ENCODE measurements at places on chromosomes 16 and 17.

- no peak for DNase-seq
Observed at GRCh38 chr16:49932946-49933345, 77.0 kb upstream of the ZNF423 start.

DNA sequence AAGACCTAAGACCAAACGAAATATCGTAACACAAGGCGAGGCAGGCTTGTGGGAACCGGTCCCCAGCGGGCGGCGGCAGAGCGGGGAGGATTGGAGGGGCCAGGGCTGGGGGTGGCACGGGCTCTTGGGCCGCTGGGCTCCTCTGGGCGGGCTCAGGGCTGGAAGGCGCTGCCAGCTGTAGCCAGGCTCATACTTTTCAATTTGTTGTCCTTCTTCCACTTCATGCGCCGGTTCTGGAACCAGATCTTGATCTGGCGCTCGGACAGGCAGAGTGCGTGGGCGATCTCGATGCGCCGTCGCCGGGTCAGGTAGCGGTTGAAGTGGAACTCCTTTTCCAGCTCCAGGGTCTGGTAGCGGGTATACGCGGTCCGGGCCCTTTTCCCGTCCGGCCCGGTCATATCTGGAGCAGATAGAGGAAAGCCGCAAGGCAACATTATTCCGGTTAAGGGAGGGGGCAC, 1.5 kb downstream of the HOXB5 start:
- DNase-seq: no peak

DNA sequence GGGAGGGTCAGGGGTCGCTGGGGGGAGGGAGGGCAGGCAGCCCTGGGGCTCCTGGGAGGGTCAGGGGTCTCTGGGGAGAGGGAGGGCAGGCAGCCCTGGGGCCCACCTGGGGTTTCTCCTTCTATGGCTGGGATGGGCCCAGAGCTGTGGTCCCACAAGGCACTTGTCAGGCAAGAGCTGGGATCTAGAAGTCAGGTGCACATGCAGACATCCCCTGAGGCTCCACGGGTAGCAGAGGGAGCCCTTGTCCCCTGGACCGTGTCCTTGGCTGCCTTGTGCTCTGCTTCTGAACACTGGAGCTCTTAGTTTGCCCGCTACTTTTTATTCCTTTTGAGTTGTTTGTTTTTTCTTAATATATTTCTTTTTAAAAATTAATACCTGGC, 1.8 kb downstream of the TUBB3 start:
- no peak for DNase-seq

GRCh38 chr17:2244545-2245525, 58.8 kb downstream of the SMG6 start:
- no peak for DNase-seq

GRCh38 chr16:24822542-24822941, 23.2 kb upstream of the SLC5A11 start:
- no peak for DNase-seq

- no peak for DNase-seq
Observed at GRCh38 chr16:159136-159849, 6.5 kb upstream of the HBM start.

DNA sequence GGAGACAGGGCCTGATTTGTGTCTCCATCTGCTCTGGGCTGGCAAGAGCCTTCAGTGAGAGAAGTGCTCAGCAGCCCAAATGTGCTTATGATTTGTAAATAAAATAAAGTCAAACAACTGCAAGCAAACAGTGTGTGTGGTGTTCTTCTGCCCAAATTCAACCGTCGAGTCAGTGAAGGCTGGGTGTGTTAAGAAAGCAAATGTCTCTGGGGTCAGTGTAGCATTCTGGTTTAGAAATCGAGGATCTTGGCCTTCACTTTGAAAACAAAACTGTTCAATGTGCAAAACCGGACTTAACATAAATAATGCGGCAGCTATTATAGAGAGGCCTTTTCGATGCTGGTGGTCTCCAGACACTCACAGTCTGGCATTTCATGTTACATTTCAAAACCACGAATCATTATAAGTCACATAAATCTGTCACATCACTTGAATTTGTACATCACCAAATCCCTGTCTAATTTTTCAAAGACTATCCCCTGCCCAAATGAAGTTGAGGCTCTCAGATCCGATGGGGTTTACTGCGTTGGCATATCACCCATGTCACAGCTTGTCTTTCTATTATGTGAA, 158.6 kb upstream of the MYOCD start:
- no peak for DNase-seq

- no peak for DNase-seq
Observed at GRCh38 chr16:2738615-2739014, 13.8 kb upstream of the SRRM2 start.

DNA sequence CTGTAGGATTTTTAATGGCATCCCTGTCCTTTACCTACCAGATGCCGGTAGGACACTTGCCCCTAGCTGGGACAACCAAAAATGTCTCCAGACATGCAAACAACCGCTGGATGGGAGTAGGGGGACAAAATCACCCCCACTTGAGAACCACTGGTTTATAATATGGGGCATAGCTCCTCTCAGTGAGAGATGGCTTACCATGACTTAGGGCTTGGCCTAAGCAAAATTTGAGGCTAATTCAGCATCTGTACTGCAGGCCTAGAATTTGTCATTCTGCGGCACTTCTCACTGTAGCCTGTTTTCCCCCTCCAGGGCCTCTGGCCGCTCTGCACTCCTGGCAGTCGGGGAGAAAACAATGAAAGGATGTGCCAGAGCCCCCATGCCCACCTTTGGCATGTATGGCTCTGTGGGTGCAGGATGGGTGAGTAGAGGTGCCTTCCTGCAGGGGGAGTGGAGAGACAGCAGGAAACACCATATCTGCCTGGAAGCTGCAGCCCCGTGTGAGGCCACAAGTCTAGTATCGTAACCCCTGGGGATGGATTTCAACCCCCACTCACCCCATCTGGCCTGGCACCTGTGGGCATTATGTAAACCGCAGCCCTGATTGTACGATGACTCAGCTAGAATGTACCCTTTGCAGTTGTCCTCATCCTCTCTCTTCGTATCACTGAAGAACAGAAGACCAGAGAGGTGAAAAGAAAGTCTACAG, 268.1 kb downstream of the SOX9 start:
- no peak for DNase-seq

- no peak for DNase-seq
Observed at GRCh38 chr17:7915179-7915610, 894 bp downstream of the RNF227 start.

DNA sequence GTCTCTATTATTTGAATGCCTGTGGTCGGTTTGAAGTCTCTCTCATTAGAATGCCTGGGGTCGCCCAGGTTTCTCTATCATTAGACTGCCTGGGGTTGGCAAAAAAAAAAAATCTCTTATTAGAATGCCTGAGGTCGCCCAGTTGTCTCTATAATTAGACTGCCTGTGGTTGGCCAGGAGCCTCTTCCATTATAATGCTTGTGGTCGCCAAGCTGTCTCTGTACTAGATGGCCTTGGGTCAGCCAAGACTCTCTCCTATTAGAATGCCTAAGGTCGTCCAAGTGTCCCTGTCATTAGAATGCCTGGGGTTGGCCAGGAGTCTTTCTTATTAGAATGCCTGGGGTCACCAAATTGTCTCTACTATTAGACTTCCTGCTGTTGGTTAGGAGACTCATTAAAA, 2228.4 kb downstream of the TP53TG3F start:
- DNase-seq: no peak

GRCh38 chr17:60355663-60356594, 36.0 kb downstream of the USP32 start:
- DNase-seq: no peak

- DNase-seq: no peak
Observed at GRCh38 chr17:45262516-45263476, 902 bp upstream of the SPATA32 start.

GRCh38 chr17:51699303-51699702, 439.0 kb downstream of the UTP18 start:
- DNase-seq: no peak

GRCh38 chr16:2671741-2672140, 10.6 kb upstream of the KCTD5 start:
- no peak for DNase-seq

DNA sequence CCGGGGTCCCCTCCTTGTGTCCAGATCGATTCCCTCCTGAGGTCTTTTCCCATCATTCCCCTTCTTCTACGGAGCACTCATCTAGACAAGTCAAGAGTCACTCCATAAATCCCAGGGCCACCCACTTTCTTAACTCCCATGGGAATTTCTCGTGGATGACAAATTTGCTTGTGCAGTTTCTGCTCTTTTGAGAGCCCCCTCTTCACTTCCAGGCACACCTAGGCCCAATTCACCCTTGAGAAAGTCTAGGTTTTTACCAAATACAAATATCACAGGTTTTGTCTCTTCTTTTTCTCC, 522 bp upstream of the POLDIP2 start:
- no peak for DNase-seq

DNA sequence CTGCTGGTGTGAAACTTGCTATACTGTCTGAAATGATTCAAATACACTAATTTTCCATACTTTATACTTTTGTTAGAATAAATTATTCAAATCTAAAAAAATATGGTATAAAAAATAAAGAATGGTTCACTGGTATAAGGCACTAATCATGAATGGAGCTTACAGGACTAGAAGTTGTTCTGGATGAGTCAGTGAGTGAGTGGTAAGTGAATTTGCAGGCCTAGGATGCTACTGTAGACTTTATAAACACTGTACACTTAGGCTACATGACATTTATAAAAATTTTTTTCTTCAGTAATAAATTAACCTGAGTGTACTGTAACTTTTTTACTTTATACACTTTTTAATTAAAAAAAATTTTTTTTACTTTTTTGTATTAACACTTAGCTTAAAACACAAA, 95.5 kb downstream of the MAP2K4 start:
- DNase-seq: no peak

GRCh38 chr16:89324056-89325010, 106.8 kb downstream of the ZNF778 start:
- DNase-seq: no peak

DNA sequence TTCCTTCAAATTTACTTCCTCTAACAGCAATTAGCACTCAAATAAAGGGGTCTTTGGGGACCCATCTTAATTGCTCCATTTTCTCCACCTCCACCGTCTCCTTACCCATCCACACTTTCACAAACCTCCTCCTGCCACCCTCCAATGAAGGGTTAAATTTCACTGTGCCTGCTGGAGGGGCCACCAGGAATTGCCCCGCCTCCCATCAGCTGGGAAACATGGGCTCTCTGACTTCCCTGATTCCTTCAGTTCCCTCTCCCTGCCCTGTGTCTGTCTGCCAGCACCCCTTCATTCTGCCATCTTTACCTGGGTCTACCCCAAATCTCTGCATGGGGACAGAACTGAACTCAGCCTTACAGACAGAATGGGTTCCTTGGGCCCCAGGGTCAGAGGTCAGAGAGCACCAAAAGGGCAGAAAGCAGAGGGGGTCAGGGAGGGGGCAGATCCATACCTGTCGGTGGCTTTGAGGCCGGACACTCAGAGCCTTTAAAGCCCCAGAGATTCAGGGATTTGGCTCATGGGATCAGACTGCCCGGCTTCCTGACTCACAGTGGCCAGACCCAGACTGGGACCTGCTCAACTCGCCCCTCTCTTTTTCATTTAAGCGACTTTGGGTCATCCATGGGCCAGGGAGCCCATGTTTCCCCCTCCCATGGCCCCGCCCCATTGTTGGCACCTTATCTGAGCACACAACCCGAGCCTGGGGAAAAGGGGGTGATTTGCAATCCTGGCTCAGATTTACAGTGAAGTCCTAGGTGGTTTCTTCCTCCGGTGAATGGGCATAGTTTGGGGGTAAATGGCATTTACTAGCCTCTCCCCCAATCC, 17.6 kb upstream of the SP2 start:
- DNase-seq: no peak

- DNase-seq: no peak
Observed at GRCh38 chr17:42365136-42365535, 23.1 kb downstream of the STAT3 start.

DNA sequence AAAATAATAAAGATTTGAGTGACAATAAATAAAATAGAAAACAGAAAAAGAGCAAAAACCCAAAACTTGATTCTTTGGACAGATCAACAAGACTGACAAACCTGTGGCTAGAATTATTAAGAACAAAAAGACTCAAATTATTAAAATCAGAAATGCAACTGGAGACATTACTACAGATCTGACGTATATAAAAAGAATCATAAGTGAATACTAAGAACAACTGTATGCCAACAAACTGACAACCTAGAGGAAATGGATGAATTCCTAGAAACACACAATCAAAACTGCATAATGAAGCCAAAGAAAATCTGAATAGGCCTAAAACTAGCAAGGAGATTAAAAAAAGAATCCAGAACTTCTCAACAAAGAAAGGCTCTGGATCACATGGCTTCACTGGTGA, 47.4 kb downstream of the NETO2 start:
- no peak for DNase-seq

- DNase-seq: no peak
Observed at GRCh38 chr16:88436796-88437195, 16.3 kb upstream of the ZFPM1 start.

- no peak for DNase-seq
Observed at GRCh38 chr16:85176541-85177447, 64.5 kb upstream of the CIBAR2 start.

DNA sequence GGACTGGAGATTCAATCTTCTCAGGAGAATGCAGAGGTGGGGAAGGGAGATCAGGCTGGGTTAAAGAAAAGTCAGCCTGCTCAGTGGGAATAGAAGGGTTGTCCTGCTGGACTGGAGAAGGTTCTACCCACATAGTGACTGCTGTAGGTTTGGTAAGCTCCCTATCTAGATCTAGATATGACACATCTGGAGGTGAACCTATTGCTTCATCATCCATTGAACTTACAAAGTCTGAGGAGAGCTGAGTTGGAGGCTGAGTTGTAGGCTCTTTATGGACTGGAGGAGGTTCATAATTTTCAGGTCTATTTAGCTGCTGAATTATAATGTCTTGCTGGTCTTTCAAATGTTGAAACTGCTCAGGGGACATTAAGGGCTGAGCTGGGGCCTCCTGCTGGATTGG, 46.0 kb upstream of the NF1 start:
- no peak for DNase-seq

- no peak for DNase-seq
Observed at GRCh38 chr17:43609613-43610385, 51.9 kb downstream of the MEOX1 start.

GRCh38 chr16:8572919-8573724, 17.2 kb downstream of the TMEM114 start:
- DNase-seq: no peak

GRCh38 chr16:81335669-81336068, 20.9 kb downstream of the GAN start:
- no peak for DNase-seq

DNA sequence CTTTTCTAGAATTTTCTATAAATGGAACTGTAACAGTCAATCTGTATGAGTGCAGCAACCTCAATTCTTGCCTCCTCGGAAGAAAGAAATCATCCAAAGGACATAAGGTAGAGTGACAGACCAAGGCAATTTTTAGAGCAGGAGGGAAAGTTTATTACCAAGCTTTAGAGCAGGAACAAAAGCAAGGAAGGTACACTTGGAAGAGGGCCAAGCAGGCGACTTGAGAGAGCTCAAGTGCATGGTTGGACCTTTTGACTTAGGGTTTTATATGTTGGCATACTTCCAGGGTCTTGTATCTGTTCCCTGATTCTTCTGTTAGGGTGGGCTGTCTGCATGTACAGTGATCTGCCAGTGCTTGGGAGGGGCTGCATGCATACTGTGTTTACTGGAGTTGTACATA, 50.3 kb downstream of the SCNN1G start:
- no peak for DNase-seq

- DNase-seq: peak; percentile 33
Observed at GRCh38 chr17:36544044-36544306, 744 bp upstream of the GGNBP2 start.
